Stimulated activated CD8-positive, alpha-beta memory T cell treated with anti-CD3 and anti-CD28 coated beads, Interleukin-7, amount 100 ng/mL, for 1 hour (primary cell): ENCODE measurements at places on chromosomes 3 and 15.

- no peak for DNase-seq
Measured at GRCh38 chr3:6229778-6230410, 631.0 kb upstream of the GRM7 start.

GRCh38 chr3:169327546-169328356 is 335.8 kb downstream of the MECOM start:
- no peak for DNase-seq

GRCh38 chr3:5388091-5388490 is 200.6 kb downstream of the EDEM1 start:
- no peak for DNase-seq

- no peak for DNase-seq
Measured at GRCh38 chr3:189903562-189904250, 217.0 kb downstream of the P3H2 start.

DNA sequence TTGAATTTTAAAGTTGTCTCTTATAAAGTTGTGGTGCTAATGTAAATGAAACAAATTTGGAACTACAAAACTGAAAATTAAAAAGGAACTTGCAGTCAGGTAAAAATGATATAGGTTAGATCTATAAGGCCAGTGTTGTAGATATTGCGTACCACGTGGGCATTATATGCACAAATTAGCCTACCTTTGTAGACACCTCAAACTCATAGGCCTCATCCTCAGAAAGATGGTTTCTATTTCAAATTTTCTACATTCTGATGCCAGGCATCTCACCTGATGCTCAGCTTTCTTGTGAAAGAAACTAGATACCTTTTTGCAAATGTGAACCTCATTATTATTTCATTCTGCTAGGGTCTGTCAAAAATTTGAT is 25.6 kb downstream of the TMEM207 start:
- no peak for DNase-seq

DNA sequence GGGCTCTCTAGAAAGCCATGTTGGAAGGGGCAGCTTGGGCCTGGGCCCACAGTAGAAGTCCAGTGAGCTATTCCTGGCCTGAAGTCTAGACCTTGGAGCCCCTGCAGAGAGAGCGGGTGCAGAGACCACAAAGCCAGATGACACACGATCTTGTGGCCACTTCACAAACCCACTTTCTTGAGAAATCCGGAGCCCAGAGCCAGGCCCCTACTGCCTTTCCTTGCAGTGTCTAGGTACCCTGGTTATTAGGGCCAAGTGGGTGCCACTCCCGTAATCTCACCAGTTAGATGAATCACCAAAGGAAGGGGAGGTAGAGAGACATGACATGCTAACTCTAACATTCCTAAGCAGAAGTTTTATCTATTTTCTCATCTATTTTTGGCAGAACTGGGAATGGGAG is 72.5 kb upstream of the ADAMTSL3 start:
- no peak for DNase-seq

GRCh38 chr3:75048650-75049049 is 434.2 kb upstream of the CNTN3 start:
- DNase-seq, result no peak

DNA sequence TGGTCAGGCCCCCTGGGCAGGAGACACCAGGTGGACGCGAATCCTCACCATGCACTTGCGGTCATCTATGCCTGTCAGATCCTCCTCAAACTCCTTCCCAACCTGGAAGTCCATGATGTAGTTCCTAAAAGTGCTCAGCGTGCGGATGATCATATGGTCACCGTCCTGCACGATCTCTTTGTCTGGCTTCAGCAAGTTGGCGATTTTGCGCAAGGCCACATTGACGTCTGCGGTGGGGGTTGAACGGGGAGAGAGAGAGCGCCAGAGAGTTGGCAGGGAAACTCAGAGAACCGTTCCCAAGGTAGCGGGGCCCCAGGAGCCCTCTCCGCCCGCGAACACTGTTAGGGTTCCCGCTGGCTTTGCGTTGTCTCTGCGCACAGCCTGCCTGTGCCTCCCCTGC is 809 bp downstream of the RBP1 start:
- no peak for DNase-seq

- no peak for DNase-seq
Measured at GRCh38 chr3:76400141-76400540, 614.8 kb upstream of the ZNF717 start.

GRCh38 chr3:140166861-140167599 is 232.0 kb downstream of the CLSTN2 start:
- no peak for DNase-seq

- no peak for DNase-seq
Measured at GRCh38 chr3:65811086-65811761, 227.5 kb downstream of the MAGI1 start.

- DNase-seq, result no peak
Measured at GRCh38 chr15:75532413-75533250, 46.5 kb downstream of the PTPN9 start.
